ENCODE measurements at places on chromosomes 11 and 22.
A peak's percentile ranks its signal among the peaks of the same experiment; 100 is the strongest.

- no peak for DNase-seq
Measured at GRCh38 chr11:19677381-19678080, 35.1 kb upstream of the NAV2 start.

DNA sequence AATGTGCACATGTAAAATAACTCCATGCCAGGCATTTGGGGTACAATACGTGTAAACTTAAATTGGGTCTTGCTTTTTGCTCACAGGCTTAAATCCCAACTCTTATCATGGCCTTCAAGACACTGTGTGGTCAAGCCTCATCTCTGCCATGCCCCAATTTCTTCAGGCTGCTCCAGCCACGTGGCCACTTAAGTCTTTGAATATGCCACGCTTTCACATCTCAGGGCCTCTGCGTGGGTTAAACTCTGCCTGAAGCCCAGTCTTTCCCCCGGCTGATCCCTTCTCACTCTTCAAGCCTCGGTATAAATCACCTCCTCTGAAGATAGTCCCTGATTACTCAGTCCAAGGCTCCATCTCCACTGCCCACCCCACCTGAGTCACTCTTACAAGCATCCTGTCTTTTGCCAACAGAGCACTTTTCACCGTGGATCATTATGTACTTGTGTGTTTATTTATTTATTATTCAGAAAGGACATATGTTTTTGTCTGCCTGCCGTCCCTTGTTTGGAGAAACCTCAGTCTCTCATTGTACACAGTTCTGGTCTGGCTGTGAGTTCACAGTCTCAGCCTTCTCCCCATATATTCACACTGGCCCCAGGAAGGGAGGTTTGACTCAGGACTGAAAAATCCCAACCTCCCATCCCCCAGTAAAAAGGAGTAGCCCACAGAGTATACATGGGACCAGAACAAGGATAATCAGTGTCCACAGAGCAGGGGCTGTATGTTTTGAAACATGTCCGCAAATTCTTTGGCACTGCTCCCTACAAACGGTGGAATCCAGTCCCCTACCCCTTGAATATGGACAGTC is 344.7 kb downstream of the MN1 start:
- no peak for DNase-seq

- no peak for DNase-seq
Measured at GRCh38 chr11:35289821-35290220, 129.5 kb downstream of the SLC1A2 start.

- no peak for DNase-seq
Measured at GRCh38 chr11:82043316-82043715, 690.3 kb downstream of the FAM181B start.

- DNase-seq = peak; percentile 37
Measured at GRCh38 chr11:10461276-10461790, 6.3 kb downstream of the AMPD3 start.

- DNase-seq = no peak
Measured at GRCh38 chr11:69912911-69913451, 93.8 kb upstream of the FGF3 start.

GRCh38 chr22:37274380-37274862 is 7.9 kb upstream of the CYTH4 start:
- no peak for DNase-seq

DNA sequence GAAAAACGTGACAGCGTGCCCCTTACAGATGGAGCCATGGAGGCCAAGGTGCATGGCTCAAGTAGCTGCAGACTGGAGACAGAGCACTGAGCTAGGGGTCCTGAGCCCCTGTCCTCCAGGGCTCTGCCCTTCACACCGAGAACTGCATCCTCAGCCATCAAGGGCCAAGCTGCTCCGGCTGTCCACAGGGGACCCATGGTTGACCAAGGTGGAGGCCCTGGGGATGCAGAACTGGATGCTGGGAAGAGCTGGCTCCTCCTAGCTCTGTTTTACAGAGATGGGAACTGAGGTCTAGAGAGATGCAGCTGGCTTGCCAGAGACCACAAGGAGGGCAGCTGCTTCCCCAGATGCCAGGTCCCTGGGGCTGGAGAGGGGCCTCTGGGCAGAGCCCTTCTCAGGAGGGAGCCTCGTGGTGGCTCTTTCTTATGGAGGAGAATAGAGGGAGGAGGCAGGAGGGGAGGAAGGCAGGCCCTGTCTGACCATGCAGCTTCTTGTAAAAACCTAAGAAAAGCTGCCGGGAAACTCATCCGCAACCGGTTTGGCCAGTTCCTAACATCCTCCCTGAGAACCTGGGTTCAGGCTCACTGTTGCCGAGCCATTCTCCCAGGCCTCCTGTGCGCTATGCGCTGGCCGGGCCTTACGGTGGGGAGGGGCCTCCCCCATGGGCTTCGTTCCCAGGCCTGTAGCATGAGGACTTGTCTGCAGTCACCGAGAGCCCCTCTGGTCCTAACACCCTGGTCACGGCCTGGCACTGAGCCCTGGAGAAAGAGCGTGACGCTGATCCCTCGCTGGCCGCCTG is 80.6 kb downstream of the WNT7B start:
- no peak for DNase-seq

- DNase-seq = no peak
Measured at GRCh38 chr11:75595429-75595828, 33.4 kb downstream of the SERPINH1 start.

Measured in activated CD8-positive, alpha-beta memory T cell treated with anti-CD3 and anti-CD28 coated beads for 24 hours (primary cell).